ENCODE measurements at places on chromosomes 11 and 22.

GRCh38 chr11:128925250-128925600 lies 17.4 kb downstream of the TP53AIP1 start:
- DNase-seq = no peak

DNA sequence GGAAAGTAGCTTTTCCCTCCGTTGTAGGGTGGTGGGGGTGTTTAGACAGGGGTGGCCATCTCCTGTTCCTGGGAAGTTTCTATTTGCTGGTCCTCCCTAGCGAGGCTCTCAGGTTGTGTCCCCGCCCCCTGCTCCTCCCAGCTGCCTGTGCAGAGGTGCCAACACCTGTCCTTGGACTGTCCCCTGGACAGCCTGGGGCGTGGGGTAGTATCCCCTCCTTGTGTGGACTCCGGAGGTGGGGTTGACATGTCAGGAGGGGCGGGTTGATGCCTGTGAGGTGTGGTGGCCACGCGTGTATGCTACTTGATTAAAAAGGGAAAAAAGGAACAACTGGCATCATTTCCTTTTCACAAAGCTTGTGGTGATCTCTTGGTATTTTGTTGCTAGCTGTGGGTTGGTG lies 14.3 kb upstream of the RANBP1 start:
- no peak for DNase-seq

GRCh38 chr22:42416671-42417230 lies 15.5 kb downstream of the NFAM1 start:
- no peak for DNase-seq

DNA sequence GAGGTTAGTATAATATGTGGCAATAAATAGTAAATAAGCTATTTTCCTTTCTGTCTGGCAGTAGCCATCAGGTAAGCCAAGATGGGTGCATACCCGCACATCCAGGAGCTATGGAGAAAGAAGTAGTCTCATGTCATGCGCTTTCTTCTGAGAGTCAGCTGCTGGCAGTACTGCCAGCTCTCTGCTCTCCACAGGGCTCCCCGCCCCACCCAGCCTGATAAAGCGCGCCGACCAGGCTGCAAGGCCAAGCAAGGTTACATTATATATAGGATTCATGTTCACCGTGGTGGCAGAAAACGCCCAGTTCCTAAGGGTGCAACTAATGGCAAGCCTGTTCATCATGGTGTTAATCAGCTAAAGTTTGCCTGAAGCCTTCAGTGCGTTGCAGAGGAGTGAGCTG lies 126.2 kb downstream of the ATG16L2 start:
- DNase-seq = no peak

DNA sequence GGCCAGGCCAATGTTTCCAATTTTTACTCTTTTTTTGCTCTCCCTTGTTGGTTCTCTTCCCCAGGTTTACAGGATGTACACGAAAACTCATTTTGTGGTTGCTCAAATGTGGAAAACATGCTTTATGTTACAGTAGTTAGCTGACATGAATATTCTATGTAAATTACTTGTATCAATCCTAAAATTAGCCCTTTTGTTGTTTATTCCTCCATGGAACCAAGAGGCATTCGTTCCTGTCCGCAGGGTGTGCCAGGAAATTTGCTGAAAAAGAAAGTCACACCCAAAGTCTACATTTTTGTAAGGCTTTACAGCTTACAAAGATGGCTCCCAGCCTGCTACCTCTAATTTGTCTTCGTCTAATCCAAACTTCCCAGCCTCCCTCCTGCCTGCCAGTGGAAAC lies 652.3 kb downstream of the ETS1 start:
- no peak for DNase-seq

DNA sequence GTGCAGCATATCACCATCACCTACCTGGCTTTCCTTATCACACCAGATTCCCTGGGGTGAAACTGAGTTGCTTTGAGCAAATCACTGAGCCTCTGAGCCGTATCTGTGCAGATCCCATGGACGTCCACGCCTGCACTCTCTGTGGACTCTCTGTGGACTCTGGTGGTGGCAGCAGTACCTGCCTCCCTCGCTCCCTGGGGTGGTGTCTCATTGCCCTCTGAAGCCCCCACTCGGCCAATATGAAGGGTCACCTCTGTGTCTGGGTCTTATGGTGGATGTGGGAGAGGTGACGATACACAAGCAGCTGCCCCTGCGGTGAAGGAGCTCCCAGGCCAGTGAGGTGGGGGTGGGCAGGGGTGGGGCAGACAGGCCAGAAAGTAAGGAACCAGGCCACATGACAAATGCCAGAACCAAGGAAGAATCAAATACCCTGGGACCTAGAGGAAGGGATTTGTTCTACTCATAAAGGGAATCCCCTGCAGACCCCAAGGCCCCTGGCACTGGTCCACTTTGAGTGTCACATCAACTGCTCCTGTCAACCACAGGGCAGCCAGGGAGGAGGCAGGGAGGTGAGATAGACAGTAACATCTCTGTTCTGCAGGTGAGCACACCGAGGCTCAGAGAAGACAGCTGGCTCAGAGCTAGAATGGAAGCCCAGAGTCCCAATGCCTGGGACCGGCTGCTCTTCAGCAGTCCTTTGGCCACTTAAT lies 9.2 kb upstream of the CHST1 start:
- DNase-seq = no peak

DNA sequence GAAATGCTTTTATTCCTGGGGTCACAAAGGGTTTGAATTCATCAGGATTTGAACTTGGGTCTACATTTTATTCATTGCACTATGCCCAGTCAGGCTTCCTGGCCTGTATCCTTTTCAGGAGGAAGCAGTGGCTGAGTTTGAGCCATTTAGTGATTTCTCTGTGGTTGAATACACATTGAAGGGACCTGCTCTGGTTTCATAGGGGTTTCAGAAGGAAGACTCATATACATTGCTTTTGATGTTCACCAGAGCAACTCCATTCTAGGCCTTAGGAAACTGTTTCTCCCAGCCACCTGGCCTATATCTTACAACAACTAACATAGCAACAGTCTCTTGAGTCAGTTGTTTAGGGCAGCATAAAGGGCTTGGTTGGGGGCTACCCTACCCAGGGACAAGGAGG lies 165.7 kb downstream of the INSC start:
- DNase-seq = no peak

DNA sequence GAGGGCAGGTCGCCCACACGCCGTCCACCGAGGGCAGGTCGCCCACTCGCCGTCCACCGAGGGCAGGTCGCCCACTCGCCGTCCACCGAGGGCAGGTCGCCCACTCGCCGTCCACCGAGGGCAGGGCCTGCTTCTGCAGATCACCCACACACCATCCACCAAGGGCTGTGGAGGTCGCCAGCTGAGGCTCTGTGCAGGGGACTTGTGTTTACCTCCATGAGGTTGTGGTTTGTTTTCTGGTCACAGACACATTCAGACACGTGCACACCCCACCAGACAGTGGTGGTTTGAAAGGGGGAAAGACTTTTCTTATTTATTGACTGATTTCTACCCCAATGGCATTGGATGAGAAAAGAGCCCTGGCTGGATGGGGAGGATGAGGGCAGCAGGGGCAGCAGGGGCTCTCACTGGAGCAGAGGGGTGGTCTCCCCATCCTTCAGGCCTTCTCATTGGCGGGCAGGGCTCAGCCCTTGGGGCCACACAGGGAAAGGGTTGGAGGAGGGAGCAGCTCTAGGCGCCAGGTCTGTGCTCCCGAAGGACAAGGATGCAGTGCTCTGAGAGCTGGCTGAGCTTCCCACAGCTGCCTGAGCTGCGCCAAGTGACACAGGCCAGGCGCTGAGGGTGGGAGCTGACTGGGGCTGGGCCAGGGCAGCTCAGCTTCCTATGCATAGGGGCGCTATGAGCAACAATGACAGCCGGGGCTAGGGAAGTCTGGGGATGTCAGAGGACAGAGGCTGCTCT lies 252.6 kb upstream of the B3GAT1 start:
- DNase-seq = no peak

GRCh38 chr11:11293798-11294550 lies 59.1 kb downstream of the CSNK2A3 start:
- no peak for DNase-seq

DNA sequence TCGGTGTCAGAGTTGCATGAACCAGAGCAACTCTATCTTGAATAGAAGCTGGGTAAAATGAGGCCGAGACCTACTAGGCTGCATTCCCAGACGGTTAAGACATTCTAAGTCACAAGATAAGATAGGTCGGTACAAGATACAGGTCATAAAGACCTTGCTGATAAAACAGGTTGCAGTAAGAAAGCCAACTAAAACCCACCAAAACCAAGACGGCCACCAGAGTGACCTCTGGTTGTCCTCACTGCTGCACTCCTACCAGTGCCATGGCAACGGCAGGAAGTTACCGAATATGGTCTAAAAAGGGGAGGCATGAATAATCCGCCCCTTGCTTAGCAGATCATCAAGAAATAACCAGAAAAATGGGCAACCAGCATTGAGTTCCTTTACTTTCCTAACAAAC lies 2.4 kb upstream of the KAT5 start:
- no peak for DNase-seq

GRCh38 chr11:88484873-88485621 lies 147.5 kb upstream of the CTSC start:
- peak; percentile 57 for DNase-seq

GRCh38 chr11:65937766-65938165 lies 7.5 kb upstream of the TSGA10IP start:
- DNase-seq = no peak

- no peak for DNase-seq
Observed at GRCh38 chr11:124880290-124880611, 15.0 kb downstream of the ROBO3 start.

DNA sequence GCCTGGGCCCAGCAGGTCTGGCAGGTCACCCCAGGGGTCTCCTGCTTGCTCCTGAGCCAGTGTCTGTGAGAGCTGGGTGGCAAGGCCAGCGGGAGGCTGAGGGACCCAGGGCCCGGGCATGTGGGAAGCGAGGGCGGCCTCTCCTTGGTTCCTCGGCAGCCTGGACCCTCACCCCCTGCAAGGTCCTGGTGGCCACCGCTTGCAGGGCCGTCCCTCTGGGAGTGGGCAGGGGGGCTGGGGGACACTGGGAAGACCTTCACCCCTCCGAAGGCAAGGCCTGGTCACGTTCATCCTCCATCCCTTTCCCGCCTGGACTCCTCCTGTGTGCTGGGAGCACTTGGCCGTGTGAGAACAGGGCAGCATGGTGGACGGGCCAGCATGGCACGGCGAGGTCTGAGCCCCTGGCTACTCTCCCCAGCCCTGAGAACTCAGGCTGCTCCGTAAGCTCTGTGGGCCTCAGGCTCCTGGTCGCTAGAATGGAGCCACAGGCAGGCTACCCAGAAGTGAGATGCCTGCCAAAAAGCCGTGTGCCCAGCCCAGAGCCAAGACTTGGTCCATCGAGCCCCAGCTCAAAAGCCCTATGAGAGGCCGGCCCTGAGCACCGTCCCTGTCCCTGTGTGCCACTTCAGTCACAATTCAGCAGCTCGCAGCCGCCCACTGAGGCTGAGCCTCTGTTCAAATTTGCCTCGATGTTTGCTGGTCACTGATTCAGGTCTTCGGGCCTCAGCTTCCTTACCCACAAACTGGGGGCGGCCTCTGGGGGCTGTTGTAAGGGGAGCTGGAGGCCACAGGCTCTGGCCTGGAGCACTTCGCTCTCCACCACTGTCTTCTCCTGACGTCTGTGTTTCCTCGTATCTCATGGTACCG lies 45.0 kb downstream of the IGLL1 start:
- no peak for DNase-seq

DNA sequence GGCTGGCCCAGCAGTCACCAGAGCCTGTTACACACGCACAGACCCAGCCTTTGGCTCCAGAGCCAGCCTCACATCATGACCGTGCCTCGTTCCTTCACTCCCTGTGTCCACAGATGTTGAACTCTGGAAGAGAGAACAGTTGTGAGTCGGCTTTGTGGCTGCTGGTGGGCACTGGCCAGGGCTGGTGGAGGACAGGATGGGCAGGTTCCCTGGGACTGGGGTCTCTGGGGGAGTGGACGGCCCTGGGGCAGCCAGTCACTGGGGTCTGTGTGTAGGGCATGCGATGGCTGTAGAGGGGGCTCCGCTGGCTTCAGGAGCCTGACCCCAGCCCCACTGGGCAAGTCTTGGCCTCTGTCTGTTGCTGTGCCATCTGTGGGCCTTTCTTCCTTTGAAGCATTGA lies 1070.1 kb downstream of the BRD1 start:
- DNase-seq = no peak

DNA sequence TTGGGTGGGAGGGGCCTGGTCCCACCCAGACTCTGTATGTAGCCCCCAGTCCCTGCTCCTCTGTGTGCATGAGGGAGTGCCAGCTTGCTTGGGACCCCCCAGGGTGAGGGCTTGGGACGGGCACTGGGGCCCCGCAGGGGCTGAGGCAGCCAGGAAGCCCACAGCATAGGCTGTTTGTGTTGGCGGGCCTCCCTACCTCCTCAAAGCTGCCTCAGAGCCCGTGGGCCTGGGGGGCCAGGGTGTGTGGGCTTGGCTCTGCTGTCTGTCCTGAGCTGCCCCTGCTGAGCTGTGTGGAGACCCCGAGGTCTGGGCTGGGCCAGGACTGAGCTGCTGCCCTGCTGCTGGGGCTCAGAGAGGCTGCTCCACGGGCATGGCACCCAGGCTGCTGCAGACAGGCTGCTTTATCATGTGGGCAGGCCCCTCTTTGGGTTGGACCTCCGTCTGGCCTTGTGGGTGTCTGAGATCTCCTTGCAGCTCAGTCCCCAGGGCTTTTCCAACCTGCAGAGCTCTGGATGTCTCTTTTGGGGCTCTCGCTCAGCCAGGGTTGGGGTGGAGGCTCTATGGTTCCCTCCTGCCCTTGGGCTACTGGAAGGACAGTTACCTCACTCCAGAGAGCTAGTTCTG lies 3.3 kb downstream of the TSPAN4 start:
- DNase-seq = no peak

GRCh38 chr11:96447208-96448110 lies 57.6 kb downstream of the JRKL start:
- no peak for DNase-seq

DNA sequence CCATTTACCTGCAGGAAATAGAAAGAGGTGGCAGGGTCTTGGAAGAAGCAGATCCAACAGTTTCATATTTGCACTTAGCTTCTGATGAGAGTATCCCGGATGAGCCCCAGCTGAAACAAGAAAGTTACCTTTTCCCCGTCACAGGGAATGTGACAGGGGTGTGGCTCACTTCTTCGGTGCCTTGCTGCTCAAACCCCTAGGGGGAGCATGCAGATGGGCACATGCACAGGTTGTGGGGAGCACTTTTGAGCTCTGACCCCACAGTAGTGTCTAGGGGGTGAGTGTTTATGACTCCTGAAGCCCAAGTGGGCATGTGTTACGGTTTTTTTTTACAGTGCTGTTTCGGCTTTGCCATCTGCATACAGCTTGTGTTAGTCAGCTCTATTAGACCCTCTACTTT lies 1221.0 kb downstream of the JRKL start:
- no peak for DNase-seq
